ENCODE measurements at places on chromosomes 5 and 9.

- H3K36me3 ChIP-seq = no peaks in the 10 kb centered on the region
- H3K27ac ChIP-seq = no peak overlapping the region
- no peak overlapping the region for H3K4me3 ChIP-seq
- no peaks in the 10 kb centered on the region for H3K27me3 ChIP-seq
- no peaks in the 10 kb centered on the region for H3K4me1 ChIP-seq
These were observed 2.3 kb upstream of the TAS2R1 start for GRCh38 chr5:9632495-9632894.

GRCh38 chr9:134768332-134768708, 112.3 kb upstream of the FCN2 start:
- no peak overlapping the region for H3K27ac ChIP-seq
- H3K27me3 ChIP-seq = peaks cover 15% of the 10 kb centered on the region
- H3K4me3 ChIP-seq = no peak overlapping the region
- H3K36me3 ChIP-seq = no peaks in the 10 kb centered on the region
- peaks cover 10% of the 10 kb centered on the region for H3K4me1 ChIP-seq

- no peak overlapping the region for H3K27ac ChIP-seq
- no peak for DNase-seq
- peaks cover 13% of the 10 kb centered on the region for H3K4me1 ChIP-seq
- H3K36me3 ChIP-seq = peaks cover 5% of the 10 kb centered on the region
- no peak overlapping the region for H3K4me3 ChIP-seq
These were observed 26.6 kb upstream of the LRRTM2 start for GRCh38 chr5:138901716-138902115.

DNA sequence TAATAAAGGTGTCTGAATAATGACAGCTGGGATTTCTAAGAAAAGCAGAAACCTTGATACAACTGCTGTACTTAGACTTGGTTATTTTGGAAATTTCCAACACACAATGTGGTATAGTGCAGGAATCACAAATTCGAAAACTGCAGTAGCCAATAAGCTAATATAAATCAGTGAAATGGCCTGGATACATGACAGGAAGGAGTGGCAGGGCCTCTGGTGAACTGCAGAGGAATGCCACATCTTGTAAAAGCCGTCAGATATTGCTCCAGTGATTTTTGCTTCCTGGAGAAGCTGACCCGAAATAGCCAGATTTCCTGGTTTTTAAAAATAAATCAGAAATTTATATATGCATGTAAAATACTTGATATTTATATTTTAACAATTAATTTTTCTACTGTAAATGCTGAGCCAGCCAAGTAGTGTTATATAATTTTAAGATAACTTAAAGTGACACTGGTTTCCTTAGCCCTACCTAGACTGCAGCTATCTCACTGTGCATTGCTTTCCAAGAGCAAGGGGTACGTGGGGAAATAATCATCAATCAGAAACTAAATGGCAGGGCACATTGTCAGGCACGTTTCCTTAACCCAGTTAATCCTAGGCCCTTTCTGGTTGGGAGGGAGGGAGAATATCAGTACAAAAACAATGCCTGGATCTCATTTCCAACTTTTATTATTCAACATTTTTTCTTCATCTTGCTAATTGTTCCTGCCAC, 182.4 kb downstream of the RASEF start:
- H3K4me1 ChIP-seq = no peaks in the 10 kb centered on the region
- DNase-seq = no peak
- H3K27me3 ChIP-seq = no peaks in the 10 kb centered on the region
- H3K27ac ChIP-seq = no peak overlapping the region
- no peaks in the 10 kb centered on the region for H3K36me3 ChIP-seq
- H3K4me3 ChIP-seq = no peak overlapping the region

DNA sequence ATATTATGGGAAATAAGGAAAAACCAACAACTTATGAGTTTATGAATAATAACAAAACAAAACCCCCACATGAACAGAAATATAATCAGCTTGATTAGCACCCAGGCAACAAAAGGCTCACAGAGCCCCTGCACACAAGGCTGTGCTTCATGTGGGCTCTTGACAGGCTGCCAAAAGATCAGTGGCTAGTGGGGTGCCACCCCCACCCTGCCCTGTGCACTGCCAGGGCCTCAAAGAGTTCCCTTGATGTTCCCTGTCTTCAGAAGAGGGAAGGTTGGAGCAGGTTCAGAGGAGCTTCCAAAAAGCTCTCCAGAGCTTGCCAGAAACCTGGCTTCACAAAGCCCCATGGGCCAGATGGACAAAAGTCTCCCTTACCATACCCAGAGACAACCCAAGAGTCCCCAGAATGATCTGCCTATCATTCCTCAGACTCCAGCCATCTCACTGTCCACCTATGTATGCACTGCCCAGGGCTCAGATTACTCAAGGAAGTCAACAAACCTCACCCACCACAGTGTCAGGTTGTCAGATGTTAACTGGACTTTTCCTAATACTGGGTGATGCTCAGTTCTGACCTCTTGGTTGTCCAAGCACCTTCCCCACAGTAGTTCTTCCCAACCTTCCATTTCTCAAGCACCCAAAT, 87.5 kb downstream of the SIL1 start:
- no peak overlapping the region for H3K4me3 ChIP-seq
- H3K27me3 ChIP-seq = no peaks in the 10 kb centered on the region
- DNase-seq = no peak
- H3K27ac ChIP-seq = no peak overlapping the region
- H3K36me3 ChIP-seq = peaks cover 14% of the 10 kb centered on the region

GRCh38 chr5:86649832-86650505, 32.2 kb downstream of the COX7C start:
- peaks cover 10% of the 10 kb centered on the region for H3K27me3 ChIP-seq
- no peak overlapping the region for H3K27ac ChIP-seq
- no peak overlapping the region for H3K4me3 ChIP-seq
- no peaks in the 10 kb centered on the region for H3K4me1 ChIP-seq

DNA sequence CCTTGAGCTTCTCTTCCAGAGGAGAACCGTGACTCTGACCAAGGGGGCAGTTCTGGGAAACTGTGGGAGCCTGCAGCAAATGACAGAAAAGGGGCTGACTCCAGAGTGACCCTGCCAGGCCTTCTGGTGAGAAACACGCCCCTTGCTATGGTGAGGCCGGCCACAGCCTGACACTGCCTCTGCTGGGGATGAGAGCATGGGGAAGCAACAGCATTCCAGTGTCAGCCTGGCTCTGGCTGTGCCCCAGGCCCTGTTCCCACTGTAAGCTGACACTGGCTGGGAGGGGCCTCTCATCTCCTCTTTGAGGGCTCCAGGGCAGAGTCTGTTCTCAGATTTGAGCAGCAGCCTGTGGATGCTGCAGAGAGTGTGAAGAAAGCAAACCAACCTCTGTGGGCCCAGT, 180.0 kb upstream of the IL12B start:
- peaks cover 19% of the 10 kb centered on the region for H3K27me3 ChIP-seq
- no peaks in the 10 kb centered on the region for H3K36me3 ChIP-seq
- H3K4me3 ChIP-seq = no peak overlapping the region
- H3K27ac ChIP-seq = no peak overlapping the region

- H3K36me3 ChIP-seq = peaks cover 4% of the 10 kb centered on the region
- no peak overlapping the region for H3K27ac ChIP-seq
- H3K4me1 ChIP-seq = peaks cover 26% of the 10 kb centered on the region
- no peak overlapping the region for H3K4me3 ChIP-seq
These were observed 41.2 kb downstream of the DBH start for GRCh38 chr9:133677126-133678010.

GRCh38 chr9:36389590-36389989, 10.5 kb downstream of the RNF38 start:
- no peak overlapping the region for H3K27ac ChIP-seq
- H3K36me3 ChIP-seq = peaks cover 30% of the 10 kb centered on the region
- no peak for DNase-seq
- H3K4me3 ChIP-seq = no peak overlapping the region
- H3K27me3 ChIP-seq = no peaks in the 10 kb centered on the region

DNA sequence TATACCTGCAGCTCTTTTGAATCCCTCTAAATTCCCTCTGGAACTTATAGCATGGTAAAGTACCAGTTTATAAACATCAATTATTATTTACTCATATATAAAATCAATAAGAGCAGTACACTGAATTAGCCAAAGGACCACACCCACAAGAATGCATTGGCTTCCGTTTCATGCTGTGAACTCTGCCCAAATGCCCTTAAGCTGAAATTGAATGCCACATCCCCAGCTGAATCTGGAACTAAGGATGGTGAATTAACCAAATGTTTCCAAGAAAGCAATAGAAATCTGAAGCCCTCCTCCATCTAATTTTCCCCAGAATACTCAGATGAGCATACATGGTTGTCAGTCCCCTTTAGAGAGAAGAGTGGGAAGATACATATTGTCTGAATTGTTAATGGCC, 436.4 kb upstream of the FTMT start:
- H3K4me3 ChIP-seq = no peak overlapping the region
- no peaks in the 10 kb centered on the region for H3K4me1 ChIP-seq
- no peak overlapping the region for H3K27ac ChIP-seq
- H3K27me3 ChIP-seq = no peaks in the 10 kb centered on the region
- no peak for DNase-seq

DNA sequence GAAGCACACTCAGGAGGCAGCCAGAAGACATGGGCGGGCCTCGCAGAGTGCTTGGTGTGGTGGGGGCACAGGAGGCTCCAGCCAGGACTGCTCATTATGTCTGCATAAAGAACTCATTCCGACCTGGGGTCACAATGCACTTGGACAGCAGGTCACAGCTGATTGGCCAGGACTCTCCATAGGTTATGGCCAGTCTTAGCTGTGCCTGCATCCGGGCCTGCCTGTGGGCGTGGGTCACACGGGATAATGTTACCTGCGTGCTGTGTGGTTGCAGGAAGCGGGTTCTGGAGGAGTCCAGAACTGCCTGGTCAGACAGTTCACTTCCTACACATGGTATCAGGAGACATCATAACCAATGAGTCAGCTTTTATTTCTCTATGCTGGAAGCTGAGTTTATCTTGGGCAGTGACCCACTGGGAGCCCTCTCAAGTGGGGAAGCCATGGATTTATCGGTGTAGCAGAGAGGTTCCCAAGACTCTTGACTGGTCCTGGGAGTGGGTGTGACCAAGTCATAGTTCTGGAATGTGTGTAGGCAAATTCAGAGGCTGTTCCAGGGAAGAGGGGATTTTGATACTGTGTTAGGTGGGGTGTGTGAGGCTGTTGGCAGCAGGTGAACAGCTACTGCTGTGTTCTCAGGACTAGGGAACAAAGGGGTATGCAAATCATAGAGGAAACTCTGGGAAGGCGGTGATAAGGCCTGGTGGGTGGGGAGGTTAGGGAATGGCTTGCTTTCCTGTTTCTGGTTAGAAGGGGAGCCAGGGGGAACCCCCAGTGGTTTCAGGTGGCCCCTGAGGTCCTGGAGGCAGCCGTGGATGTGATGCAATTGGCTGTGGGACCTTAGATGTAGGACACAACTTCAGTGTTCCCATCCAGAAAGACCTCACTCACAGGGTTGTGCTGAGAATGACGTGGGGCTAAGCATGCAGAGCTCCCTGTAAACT, 51.3 kb downstream of the ARHGEF37 start:
- DNase-seq = peak; percentile 20
- peak overlapping the region; percentile 30 for H3K27ac ChIP-seq
- peak overlapping the region; percentile 8 for H3K4me3 ChIP-seq
- H3K4me1 ChIP-seq = peaks cover 17% of the 10 kb centered on the region
- no peaks in the 10 kb centered on the region for H3K27me3 ChIP-seq
- H3K36me3 ChIP-seq = no peaks in the 10 kb centered on the region

GRCh38 chr5:175021841-175022625, 297.7 kb downstream of the MSX2 start:
- H3K4me3 ChIP-seq = no peak overlapping the region
- no peak for DNase-seq
- no peaks in the 10 kb centered on the region for H3K4me1 ChIP-seq
- H3K36me3 ChIP-seq = no peaks in the 10 kb centered on the region
- H3K27me3 ChIP-seq = peaks cover 33% of the 10 kb centered on the region

GRCh38 chr9:1050125-1050895, at the start of gene DMRT2:
Gene DMRT2 (plus strand): TSS chr9:1050357. CDS start chr9:1051614, 1,257 bp downstream.
- peaks cover 52% of the 10 kb centered on the region for H3K4me1 ChIP-seq
- H3K27me3 ChIP-seq = peaks cover 95% of the 10 kb centered on the region
- peak; percentile 49 for DNase-seq
- peak within 1 kb of the TSS; percentile 55 for H3K4me3 ChIP-seq
- peaks cover 8% of the 10 kb centered on the region for H3K36me3 ChIP-seq
- H3K27ac ChIP-seq = no peak within 1 kb of the TSS

DNA sequence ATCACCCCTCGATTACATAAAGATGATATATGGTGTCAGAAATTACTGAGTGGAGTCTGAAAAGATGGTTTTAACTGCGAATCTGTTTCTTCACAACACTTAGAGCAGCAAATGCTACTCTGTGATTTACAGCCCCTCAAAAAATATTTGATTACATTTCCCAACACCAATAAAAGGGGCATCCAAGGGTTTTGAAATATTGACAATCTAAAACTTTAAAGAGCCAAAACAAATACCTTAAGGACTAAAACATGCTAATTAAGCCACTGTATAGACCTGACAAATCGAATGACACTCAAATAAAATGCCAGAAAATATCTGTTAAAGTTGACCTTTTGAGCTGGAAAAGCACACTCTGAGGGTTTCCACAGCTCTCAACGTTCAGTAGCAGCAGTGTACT, 73.2 kb downstream of the ELAVL2 start:
- H3K4me1 ChIP-seq = no peaks in the 10 kb centered on the region
- no peaks in the 10 kb centered on the region for H3K36me3 ChIP-seq
- no peak overlapping the region for H3K4me3 ChIP-seq

DNA sequence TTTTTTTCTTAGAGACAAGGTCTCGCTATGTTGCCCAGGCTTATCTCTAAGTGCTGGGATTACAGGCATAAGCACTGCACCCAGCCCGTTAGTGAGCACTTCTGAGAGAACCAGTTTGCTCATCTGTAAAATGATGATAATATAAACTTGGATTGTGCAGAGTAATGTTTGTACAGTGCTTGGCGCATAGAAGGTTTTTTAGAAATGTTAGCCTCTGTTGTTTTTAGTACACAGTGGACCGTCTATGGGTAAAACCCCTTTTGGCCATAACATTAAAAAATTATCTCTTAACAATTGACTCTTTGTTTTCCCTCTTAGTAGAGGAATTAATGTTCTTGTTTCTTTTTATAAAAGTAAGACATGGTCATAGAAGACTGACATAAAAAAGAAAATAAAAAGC, 202.1 kb downstream of the PCSK5 start:
- no peak overlapping the region for H3K4me3 ChIP-seq
- peaks cover 3% of the 10 kb centered on the region for H3K4me1 ChIP-seq
- peaks cover 2% of the 10 kb centered on the region for H3K36me3 ChIP-seq

Data from activated naive CD8-positive, alpha-beta T cell treated with anti-CD3 and anti-CD28 coated beads for 36 hours (primary cell).